CD4-positive, alpha-beta T cell treated with Interferon alpha-2 for 1 hour (primary cell): ENCODE measurements at places on chromosomes 5 and 9.

DNA sequence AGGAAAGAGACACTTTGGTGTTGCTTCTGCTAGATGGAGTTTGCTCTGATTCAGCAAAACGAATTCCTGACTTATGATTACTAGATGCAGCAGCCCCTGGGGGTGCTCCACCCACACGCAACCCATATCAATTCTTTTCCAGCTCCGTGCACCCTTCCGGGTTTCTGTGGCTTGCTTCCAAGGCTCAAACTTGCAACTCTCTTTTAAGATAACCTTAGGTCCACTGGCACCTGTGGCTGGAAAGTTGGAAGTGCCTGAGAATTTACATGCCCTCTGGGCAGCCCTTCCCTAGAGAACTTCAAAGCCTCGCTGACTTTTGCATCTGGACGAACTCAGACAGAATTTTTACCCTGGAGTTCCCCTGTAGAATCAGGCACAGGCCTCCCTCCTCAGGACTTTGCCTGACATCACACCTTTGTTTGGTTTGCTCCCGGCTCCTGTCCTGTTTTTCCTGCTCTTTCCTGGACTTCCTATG lies 224.9 kb downstream of the SNX18 start:
- DNase-seq: no peak

- DNase-seq: no peak
Measured at GRCh38 chr5:68012429-68012828, 203.1 kb upstream of the PIK3R1 start.

- DNase-seq: no peak
Measured at GRCh38 chr9:91751922-91752321, 198.1 kb downstream of the ROR2 start.

GRCh38 chr5:143527808-143528207 lies 124.3 kb upstream of the NR3C1 start:
- no peak for DNase-seq

DNA sequence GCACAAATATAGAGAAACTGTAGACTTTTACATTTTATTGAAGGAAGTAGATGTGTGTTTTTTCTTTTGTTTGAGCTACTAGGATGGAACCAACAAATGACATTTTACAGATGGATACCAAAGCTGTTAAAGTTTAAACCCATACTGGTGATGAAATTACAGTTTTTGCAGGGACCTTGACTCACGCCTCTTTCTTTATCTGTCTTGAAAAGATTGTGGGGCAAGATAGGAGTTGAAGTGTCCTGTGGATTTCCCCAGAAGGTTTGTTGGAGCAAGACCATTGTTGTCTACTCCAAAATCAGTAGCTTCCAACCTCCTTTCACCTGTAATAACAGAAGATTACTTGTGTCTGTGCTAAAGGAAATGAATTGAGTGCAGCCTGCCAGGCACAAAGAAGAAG lies 4.1 kb upstream of the C5orf63 start:
- no peak for DNase-seq

- DNase-seq: no peak
Measured at GRCh38 chr9:136107953-136108647, 10.6 kb downstream of the TMEM250 start.

- no peak for DNase-seq
Measured at GRCh38 chr9:130301483-130302286, 36.1 kb downstream of the HMCN2 start.

- DNase-seq: no peak
Measured at GRCh38 chr9:17609312-17610005, 30.6 kb downstream of the SH3GL2 start.
